Lung microvascular endothelial cell (primary cell): ENCODE measurements at places on chromosomes 4 and X. TPM values are rescaled to one million over a fixed set of nuclear protein-coding genes. Genes with fewer than 3 reads are reported as not detected.

UCP1 gene
- total RNA-seq = not detected in 2 replicates

IQSEC2 gene
- 0.20 and 0.44 TPM in 2 replicates for total RNA-seq

SLC34A2 gene
- not detected in 2 replicates for total RNA-seq

HSD17B13 gene
- total RNA-seq = under 0.01 TPM in 2 replicates

NEUROG2 gene
- total RNA-seq = not detected in 2 replicates

TRIM60 gene
- not detected in 2 replicates for total RNA-seq

NPY1R gene
- total RNA-seq = under 0.01 TPM in 1 of 2 replicates, not detected in the other
